ENCODE measurements at places on chromosomes 3 and 15.
A peak's percentile ranks its signal among the peaks of the same experiment; 100 is the strongest.

- no peak for DNase-seq
Observed at GRCh38 chr3:115843206-115843605, 219.9 kb downstream of the GAP43 start.

DNA sequence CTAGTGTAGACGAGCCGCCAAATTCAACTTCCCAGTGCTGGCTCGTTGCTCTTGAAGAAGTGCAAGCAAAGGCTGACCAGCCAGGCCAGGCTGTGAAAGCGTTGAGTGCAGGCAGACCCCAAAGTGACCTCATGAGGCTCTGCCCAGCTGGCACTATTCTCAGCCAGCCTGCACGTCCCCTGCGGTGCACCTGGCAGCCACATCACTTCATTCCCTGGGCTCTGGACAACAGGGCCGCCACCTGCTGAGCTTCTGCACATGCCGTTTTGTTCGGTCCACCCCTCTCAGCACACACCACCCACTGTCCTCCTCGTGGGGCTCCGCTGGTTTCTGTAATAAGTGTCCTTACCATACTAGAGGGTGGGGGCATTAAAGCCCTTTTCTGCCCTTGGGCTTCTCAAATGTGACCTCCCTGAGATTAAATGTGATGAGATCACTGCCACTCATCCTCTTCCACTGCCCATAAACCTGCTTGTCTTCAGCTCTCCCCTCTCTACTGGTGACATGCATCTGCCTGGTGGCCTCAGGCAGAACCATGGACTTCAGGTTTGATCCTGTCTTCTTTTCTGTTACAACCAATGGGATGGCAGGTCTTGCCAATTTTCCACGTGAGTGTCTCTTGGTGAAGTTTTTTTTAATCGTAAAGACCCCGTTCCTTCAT, 6.1 kb downstream of the RASGRF1 start:
- DNase-seq, result peak; percentile 17

DNA sequence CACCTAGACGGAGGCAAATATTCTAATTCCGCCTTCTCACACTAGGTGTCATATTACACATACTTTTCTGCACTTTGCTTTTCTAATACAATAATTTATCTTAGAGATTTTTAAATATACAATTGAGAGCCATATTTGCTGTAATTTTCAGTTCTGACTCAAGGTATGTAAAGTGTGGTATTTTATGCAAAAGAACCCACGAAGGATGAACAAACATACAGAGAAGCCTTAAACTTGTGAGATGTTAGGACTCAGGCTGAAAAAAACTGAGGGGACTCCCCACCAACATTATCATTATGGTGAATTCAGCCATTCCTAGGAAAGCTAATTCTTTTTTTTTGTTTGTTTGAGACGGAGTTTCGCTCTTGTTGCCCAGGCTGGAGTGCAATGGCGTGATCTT, 9.6 kb downstream of the ZBTB11 start:
- no peak for DNase-seq

DNA sequence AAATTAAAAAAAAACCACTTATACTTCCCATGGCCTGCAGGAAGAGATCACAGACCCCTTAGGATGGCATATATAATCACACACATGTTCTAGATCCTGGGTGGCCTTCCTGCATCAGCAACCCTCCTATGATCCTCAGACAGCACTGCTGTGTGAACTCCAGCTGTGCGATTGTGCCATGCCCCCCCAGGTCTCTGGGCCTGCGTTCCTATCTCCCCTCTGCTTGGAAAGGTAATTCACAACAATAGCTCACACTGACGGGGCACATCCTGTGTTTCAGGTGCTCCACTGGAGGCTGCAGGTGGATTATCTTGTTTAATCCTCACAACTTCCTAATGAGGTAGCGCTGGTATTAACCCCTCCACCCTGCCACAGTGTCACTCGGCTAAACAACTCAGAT, 71.2 kb upstream of the GLCE start:
- no peak for DNase-seq

- no peak for DNase-seq
Observed at GRCh38 chr15:78509726-78510312, 2.4 kb downstream of the HYKK start.

DNA sequence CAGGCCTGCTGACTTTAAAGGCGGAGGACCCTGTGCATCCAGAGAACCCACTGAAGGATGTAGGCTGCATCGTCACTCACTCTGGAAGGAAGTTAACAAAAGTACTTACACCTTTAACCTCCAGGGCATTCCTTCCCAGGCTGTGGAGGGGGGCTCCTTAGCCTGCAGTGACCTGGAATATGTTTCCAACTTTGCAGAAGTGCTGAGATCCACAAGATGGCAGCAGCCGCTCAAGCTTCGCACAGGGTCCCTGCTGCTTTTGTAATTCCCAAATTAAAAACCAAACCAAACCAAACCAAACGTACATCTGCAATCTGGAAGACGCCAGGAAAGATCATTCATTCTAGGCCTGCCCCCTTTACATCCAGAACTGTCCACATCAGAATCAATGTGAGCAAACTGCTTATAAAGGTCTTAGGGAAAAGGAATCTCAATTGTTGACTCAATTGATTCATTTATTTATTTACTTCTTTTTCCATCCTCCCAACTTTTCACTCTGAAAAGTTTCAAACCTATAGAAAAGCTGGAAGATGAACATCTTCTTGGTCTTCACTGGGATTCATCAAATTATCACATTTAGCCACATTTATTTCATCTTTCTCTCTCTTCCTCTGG, 70.5 kb upstream of the KLHL25 start:
- DNase-seq, result peak; percentile 72

- no peak for DNase-seq
Observed at GRCh38 chr15:67976506-67977073, 77.5 kb upstream of the PIAS1 start.

DNA sequence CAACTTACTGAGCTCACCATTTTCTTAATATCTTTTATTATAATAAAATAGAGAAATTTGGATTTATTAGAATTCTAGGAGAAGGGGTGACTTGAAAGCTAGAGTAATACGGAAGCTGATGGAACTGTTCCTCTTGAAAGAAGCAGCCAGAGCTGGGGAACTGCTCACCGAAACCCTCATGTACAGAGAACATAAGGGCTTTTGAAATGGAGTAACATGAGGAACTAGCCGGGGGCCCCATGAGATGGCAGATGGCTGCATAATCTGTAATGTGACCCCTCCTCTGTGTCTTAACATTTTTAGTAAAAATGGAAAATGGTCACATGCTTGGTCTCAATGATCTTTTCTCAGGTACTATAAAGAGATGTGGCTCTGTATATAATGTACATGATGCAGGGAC, 15.7 kb upstream of the DYNC1LI1 start:
- DNase-seq, result no peak
